NCI-H1105 (cell line): ENCODE measurements at places on chromosomes 11 and 22.

DNA sequence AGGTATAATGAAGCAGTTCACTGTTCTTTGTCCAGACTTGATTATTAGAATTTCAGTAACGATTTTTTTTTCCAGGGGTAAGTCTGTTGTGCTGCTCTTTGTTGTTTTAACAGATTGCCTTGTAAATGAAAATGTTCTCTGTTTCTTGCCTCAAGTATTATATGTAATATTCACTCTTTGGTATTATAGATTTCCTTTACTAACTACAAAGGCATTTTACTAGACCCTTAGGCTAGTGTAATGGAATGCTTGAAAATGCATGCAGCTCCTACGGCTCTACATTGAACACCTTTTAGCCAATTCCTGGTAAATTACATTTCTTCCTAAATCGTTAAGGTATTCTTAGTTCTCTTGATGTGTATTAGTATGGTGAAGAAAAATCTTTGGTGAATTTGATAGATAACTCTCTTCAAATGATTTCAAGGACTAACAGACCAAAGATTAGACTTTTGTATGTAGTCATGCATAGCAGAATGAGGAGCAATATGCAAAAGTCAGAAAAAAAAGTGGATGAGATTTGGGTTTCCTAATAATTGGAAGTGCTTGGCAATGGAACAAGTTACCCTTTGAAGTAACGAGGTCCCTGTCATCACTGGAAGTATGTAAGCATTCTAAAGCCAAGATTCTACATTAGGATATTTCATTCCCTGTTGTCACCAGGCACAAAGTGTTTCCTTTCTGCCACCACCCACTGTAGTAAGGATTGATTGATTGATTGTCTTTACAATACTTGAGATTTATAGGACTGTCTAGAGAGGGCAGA lies 113.1 kb downstream of the DBX1 start:
- DNase-seq = no peak

DNA sequence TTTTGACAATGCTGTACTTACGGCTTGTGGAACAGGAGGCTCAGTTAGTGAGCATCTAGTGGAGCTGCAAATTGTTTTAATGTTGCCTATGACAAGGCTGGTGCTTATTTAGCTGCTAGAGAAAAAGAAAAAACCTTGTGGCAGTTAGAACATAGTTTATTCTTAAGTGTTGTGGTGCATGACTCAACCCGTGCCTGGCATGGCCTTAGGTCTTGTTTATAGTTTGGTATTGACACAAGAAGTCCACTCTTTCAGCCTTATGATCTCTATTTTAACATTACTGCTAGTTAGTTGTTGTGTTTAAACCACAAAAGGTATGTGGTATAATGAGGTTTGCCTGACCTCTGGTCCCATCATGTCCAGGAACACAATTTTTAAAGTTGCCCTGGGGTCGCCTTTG lies 744.6 kb downstream of the FAM181B start:
- DNase-seq = no peak

GRCh38 chr22:44145544-44145943 lies 35.2 kb upstream of the PARVG start:
- no peak for DNase-seq

DNA sequence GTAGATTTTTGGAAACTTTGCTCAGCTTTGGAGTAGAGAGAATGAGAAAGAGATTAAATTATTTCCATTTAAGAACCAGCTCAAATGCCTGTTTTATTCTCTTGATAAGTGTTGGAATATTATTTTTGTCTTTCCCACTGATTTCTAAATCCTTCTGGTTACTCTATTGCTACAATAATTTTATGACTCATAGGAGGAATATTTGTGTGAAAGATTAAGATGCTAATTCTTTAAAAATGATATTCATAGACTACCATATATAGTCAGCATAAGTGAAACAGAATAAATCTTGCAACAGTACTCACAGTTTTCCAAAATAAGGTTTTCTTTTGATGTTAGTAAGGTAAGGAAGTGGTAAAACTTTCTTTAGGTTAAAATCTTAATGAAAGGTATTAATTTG lies 60.9 kb downstream of the YAP1 start:
- no peak for DNase-seq

- DNase-seq = peak; percentile 69
Observed at GRCh38 chr22:17638182-17638431, 450 bp upstream of the BCL2L13 start.

DNA sequence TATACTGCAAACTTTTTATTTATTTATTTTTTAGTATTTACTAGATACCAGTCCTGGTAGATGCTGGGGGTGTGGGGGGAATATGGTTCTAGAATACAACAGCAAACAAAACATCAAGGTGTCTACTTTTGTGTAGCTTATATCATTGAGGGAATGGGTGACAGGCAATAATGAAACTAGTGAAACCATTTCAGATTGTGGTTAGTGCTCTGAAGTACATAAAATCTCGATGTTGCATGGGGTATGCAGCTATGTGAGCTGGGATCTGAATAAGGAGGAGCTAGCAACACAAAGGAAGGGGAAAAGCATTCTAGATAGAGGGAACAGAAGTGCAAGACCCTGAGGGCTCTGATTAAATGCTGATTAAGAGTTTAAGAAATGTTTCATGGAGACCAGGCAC lies 103.5 kb downstream of the WT1 start:
- DNase-seq = no peak

- no peak for DNase-seq
Observed at GRCh38 chr11:77136074-77136473, 8.0 kb downstream of the MYO7A start.
